T-helper 9 cell (primary cell): ENCODE measurements at places on chromosomes 11 and 22.

DNA sequence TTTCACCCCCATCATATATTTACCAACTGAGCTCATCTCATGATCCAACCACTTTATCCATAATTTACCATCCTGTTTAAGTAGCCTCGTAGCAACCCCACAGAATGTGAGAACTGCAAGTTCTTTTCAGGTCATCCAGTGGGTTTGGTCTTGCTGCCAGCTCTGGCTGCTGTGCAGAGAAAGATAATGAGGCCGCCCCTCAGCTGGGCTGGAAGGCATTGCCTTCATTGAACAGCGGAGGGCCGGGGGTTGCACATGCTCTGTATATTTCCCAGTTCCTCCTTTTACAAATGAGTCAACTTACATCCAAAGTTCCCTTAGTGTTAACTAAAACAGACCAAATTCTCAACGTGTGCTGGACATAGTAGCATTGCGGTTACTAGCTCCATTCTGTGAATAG lies 96.7 kb downstream of the SYN3 start:
- no peak for DNase-seq

DNA sequence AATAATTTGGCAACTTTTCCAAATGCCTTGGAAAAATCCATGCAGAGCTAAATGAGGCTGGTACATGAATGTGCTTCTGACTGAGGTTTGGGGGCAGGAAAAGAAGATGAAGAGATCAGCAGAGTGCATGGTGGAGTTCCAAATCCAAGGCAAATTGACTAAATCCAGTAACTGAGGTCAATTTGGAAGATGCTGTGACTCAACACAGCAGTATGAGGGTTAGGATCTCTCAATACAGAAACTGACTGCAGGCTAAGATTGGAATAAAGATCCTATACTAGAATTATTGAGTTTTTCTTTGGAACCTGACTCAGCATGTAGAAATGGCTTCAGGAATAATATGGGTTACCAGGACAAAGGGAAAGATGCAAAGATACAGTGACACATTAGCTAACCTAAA lies 99.3 kb upstream of the FAT3 start:
- no peak for DNase-seq

- no peak for DNase-seq
Measured at GRCh38 chr11:507727-508515, 879 bp upstream of the RNH1 start.

DNA sequence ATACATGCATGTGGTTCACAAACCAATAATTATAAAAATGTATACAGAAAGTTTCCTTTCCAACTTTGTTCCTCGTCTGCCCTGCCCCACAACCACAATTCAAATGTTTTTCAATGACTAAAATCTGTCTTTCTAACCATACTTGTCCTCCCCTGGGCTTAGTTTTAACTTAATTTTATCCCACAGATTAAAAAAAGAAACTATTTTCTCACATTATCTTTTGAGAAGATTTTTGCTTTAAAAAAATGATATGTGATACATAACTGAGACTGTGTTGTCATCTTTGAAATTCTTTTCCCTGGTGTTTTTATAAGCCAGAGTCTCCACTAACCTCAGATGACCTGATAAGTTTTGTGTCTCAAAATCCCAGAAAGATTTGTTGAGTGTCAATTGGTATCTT lies 79.0 kb downstream of the FDX1 start:
- DNase-seq = no peak

DNA sequence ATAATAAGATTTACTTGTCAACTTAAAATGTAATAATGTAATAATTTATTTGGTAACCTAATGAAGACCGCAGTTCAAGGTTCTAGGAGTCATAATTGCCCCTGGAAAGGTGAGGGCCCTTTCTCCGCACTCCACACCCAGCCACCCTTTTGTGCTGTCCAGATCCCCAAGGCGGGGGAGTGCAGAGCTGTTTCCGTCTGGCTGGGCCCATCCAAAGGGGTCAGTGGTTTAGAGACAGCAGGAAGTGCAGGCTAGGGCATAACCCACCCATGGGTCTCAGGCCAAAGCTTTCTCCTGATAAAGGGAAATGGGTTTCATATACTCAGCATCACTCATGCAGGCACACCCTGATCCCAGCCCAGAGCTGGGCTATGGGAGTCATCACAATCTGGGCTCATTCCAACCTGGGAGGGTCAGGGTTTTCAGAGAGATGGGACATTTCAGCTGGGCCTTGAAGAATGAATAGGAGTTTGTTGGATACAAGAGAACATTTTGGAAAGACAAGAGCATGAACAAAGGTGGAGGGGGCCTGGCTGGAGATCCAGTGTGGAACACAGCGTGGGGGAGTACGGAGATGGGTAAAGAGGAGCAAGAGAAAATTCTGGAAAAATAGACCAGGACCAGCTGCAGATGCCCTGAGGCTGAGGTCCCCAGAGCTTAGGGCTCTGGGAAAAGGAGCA lies 432.2 kb downstream of the TBC1D22A start:
- DNase-seq = no peak

- DNase-seq = no peak
Measured at GRCh38 chr11:9155930-9156329, 64.5 kb upstream of the SCUBE2 start.

- DNase-seq = no peak
Measured at GRCh38 chr22:42596336-42596735, 18.3 kb downstream of the POLDIP3 start.

DNA sequence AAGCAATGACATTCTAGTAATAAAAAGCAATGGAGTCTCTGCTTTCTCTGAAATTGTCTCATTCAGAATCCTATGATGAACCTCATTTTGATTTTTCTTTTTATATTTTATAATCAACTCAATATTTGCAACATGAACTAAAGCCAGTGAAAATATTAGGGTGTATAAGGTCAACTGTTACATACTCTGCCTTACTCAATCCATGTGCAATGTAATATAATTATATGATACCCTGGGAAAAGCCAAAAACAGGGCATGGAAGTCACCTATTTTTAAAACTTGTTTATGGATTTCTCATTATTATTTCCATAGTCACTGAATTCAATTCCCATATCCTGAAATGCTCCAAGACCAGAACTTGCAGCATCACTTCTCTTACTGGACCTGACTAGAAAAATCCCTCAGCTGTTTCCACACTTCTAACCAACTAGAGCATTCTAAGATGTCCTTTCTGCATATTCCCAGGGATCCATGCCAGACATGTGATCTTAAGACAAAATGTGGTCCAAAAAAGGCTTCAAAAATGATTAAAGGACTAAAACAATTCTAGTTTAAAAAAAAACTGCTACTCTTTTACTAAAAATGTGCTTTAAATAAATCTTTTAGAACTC lies 97.3 kb downstream of the GUCY1A2 start:
- no peak for DNase-seq

DNA sequence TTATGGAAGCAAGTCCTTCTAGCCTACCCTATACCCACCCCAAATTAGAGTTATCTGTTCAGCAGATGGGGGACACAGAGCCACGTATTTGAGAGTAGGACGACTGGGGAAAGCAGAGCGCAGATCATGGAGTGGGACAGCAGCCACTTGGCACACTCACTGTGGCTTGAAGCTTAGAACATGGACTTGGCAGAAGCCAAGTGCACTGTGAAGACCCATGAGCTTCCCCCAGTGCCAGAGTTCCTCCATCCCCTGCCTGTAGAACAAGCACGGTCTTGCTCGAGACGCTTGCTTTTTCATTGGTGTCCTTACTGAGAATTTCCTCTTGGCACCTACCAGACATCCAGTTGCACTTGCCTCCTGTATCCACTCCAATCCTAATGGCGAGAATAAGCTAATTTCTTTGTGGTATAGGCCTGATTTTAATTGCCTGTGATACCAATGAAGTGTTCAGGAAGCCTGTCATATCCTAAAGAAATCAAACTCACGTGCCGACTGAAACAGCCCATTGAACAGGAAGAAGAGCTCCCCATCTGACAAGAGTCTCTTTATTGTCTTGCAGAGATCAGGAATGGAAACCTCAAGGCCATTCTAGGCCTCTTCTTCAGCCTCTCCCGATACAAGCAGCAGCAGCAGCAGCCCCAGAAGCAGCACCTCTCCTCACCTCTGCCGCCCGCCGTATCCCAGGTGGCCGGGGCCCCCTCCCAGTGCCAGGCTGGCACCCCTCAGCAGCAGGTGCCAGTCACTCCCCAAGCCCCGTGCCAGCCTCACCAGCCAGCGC lies 166.9 kb downstream of the NAV2 start:
- DNase-seq = no peak

DNA sequence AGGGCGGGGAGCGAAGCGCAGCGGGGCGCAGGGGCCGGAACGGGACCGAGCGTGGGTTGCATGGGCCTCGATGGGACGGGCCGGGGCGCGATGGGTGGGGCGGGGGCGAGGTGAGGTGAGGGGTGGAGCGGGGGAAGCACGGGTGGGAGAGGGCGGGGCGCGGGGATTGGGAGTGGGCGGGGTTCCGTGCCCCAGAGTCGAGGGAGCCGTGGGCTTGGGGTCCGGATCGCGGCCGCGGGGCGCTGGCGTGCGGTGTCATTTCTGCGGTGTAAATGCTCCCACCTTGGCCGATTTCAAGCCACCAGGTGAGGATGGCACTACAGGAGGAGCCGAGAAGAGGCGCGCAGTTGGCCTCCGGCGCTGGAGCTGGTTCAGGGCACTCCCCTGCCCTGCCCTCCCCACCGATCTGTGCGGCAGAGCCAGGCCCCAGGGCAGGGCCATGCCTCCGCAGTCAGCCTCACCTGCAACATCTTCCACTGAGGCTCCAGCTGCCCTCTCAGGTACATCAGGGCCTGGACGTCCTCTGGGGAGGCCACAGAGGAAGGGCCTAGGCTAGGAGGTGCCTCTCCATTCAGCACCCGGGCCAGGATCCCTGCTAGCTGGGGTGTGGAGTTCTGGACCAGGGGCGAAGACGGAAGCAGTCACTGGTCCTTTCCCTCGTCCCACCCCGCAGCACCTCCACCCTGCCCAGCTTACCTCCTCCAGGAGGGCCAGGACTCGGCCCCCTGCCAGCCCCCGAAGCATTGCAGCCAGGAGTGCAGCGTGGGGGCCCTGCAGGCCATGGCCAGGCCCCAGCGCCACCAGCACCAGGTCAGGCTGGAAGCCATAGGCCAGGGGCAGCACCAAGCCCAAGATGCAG lies 620 bp upstream of the TUBGCP6 start:
- DNase-seq = no peak

- no peak for DNase-seq
Measured at GRCh38 chr11:68549789-68550484, 89.4 kb downstream of the PPP6R3 start.

DNA sequence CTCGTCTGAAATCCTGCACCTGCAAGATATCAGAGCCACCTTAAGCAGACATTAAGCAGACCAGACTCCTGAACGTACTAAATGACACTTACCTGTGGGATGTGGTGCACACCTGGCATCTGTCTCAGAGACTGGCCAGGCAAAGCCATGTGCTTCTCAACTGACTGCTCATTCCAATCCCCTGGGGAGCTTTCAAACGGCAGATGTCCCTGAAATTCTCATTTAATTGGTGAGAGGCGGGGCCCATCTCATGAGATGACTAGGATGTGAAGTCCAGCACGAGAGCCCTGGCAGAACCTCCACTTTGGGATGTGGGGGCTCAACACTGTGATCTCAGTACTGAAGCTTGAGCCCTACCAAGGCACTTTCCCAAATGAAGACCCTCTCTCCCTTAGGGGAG lies 84.9 kb upstream of the HMGXB4 start:
- DNase-seq = no peak

GRCh38 chr11:7498193-7498592 lies 12.9 kb downstream of the OLFML1 start:
- DNase-seq = no peak

GRCh38 chr11:10917802-10918201 lies 59.9 kb upstream of the ZBED5 start:
- DNase-seq = no peak

DNA sequence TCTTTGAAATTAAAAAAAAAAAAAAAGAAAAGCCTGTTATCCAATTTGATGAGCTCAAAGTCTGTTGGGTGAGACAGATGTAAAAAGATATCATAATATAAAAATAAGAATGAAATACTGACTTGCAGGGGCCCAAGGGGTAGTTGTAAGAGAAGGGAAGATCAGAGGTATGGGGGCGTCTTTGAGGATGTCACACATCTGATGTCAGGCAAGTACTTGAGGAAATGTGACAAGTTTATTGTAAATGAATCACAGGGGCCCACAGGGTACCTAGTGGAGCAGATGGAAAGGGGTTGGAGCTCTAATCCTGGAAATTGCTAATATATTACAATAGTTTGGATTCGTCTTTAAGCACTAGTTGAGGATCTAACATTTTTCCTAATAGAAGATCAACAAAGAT lies 131.6 kb downstream of the MAML2 start:
- DNase-seq = no peak

GRCh38 chr11:121494355-121495099 lies 41.8 kb upstream of the SORL1-AS1 start:
- no peak for DNase-seq

DNA sequence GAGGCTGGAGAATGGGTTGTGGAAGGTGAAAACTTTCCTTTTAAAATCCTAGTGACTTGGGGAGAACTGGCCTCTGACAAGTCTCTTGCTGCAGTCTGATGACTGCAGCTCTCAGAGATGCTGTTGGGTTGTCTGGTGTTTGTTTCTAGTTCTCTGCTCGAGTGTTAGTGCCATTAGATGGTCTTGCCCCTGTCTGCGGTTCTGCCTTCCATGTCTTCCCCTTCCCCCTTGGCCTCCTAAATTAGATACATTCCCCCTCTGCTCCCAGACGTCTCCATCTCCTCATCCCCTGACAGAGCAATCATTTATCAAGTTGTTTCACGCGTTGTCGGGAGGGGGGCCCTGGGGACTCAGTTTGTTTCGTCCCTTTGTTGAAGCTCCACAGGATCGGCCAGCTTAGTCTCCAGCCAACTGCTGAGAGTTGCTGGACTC lies 67.7 kb downstream of the CECR2 start:
- no peak for DNase-seq

DNA sequence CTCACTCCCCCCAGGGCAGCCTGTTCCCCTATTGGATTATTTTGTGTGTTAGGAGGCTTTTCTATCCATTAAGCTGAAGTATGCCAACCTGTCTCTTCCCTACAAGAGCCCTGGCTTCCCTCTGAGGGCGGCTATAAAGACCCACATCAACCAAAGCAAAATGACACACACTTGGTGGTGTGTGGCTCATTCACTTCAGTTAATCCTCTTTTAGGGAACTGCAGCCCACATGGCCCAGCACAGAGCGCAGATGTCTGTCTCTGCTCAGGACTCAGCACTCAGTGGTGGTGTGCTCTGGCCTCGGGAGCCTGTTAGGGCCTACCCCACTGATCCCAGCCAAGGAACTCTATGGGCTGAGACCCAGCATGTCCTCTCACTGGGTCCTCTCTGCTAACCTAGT lies 32.2 kb upstream of the LRRC10B start:
- no peak for DNase-seq

GRCh38 chr22:20499769-20500168 lies 4.2 kb upstream of the KLHL22 start:
- DNase-seq = no peak

DNA sequence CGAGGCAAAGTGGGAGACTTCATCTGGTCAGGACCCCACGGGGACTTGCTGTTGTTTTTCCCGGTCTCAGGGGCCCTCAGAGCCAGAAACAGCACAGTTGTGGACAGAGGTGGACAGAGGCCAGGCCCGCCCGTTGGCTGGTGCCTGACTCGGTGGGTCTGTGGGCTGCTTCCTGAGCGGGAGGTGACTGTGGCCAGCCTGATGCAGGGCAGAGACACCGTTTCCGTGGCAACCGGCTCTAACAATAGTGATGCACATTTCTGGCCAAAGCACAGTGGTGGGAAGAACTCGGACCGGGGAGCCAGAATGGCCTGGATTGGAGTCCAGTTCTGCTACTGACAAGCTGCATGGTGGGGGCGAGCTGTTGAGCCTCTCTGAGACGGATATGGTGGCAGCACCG lies 58.7 kb upstream of the ATXN10 start:
- DNase-seq = no peak
